AG10803 (cell line): ENCODE measurements at places on chromosomes 6 and 20.

DNA sequence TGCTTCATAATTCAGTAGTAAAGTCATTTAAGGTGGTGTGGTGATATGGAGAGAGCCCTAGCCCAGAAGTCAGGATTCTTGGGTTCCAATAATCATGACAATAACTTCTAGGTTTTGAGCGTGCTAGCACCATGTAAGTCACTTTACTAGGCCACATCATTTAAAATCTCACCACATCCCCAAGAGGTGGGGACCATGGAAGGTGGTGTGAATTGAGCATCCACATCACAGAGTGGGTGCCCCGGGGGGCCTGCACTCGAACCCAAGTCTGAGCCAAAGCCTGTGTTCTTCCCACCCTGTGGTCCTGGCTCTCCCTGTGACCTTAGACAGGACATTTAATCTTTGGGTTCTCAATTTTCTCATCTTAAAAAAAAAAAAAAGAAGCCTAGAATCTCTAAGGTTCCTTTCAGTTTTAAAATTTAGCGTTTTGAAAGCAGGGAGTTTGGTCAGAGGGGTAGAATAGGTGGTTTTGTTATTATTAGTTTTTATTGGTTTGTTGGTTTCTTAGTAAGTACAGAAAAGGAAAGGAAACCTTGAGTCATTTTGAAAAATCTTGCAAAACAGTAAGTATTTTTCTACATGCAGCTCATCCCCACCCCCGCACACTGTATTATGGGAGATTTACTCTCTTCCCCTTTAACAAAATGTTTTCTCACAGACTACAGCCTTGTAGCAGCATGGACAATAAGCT, 26.4 kb downstream of the ARMC2 start:
- peak; percentile 63 for DNase-seq

- peak; percentile 82 for DNase-seq
Observed at GRCh38 chr20:37226889-37227288, 34.7 kb downstream of the GHRH start.

GRCh38 chr6:123638865-123639264, 2.1 kb upstream of the TRDN start:
- no peak for DNase-seq

DNA sequence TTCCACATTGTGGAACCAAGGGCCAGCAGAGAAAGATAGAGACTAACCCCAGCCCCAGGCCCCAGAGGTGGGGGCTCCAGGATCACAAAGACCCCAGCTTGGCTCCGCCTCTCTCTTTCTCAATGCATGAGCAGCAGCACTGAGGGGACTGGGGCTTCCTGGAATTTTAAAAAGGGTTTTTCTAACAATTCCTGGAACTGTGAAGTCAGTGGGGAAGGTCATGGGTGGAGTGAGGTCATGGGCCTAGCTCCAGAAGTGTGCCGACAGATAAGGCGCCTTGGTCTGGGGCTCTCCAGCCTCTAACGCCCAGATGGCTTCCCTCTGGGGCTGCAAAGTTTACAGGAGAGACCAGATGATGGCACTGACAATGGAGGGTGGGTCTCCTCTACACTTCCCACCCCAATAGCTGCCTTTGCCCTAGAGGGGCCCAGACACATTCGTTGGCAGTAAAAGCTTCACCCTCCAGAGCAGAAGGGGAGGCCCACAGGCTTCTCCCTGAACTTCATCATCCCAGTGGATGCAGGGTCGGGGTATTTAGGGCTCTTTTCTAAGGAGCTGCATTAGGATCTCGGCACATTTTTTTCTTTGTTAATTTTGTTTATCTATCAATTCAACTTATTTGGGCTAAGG, 46.9 kb upstream of the CD93 start:
- DNase-seq = no peak

GRCh38 chr6:170285482-170285881, 5.4 kb downstream of the DLL1 start:
- DNase-seq = no peak

- no peak for DNase-seq
Observed at GRCh38 chr20:49310705-49311104, 32.8 kb upstream of the ZNFX1 start.

GRCh38 chr6:54103497-54103896, 7.7 kb upstream of the MLIP start:
- DNase-seq = no peak

DNA sequence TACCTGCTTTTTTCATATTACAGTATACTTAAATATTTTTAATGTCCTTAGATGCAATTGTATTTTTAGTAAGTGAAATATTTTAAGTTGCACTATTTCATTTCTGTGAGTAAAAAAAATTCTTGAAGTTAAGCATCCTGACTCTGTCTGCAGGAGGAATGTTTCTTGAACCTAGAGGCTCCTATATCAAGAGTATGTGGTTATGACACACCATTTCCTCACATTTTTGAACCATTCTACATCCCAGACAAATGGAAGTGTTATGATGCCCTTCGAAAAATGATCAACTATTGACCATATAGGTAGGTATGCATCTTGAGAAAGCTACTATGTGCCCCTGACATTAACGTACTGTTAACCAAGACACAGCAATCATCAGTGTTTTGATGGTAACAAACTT, 237.0 kb downstream of the BCKDHB start:
- DNase-seq = no peak

DNA sequence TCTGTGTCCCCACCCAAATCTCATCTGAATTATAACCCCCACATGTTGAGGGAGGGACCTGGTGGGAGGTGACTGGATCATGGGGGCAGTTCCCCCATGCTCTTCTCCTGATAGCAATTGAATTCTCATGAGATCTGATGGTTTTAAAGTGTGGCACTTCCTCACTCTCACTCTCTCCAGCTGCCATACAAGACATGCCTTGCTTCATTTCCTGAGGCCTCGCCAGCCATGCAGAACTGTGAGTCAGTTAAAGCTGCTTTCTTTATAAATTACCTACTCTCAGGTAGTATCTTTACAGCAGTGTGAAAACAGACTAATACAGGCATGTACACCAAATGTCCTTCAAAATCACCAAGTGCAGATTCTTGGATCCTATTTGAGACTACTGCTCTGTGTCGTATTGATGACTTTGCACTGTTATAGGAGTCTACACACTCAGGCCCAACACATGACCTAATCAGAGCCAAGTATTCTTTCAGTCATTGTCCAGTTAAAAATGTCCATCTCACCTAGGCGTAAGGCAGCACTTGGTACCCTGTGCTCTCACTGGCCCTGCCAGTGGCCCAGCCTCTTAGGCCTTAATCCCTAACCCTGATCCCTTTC, 52.8 kb upstream of the UST start:
- DNase-seq = no peak

- DNase-seq = peak; percentile 91
Observed at GRCh38 chr6:52877168-52877567, 32.3 kb downstream of the GSTA3 start.

- DNase-seq = no peak
Observed at GRCh38 chr6:27290065-27290849, 21.8 kb downstream of the POM121L2 start.

- DNase-seq = no peak
Observed at GRCh38 chr6:135117413-135117968, 62.9 kb upstream of the HBS1L start.

GRCh38 chr6:72952808-72953630, 272.3 kb downstream of the KHDC1L start:
- DNase-seq = no peak

DNA sequence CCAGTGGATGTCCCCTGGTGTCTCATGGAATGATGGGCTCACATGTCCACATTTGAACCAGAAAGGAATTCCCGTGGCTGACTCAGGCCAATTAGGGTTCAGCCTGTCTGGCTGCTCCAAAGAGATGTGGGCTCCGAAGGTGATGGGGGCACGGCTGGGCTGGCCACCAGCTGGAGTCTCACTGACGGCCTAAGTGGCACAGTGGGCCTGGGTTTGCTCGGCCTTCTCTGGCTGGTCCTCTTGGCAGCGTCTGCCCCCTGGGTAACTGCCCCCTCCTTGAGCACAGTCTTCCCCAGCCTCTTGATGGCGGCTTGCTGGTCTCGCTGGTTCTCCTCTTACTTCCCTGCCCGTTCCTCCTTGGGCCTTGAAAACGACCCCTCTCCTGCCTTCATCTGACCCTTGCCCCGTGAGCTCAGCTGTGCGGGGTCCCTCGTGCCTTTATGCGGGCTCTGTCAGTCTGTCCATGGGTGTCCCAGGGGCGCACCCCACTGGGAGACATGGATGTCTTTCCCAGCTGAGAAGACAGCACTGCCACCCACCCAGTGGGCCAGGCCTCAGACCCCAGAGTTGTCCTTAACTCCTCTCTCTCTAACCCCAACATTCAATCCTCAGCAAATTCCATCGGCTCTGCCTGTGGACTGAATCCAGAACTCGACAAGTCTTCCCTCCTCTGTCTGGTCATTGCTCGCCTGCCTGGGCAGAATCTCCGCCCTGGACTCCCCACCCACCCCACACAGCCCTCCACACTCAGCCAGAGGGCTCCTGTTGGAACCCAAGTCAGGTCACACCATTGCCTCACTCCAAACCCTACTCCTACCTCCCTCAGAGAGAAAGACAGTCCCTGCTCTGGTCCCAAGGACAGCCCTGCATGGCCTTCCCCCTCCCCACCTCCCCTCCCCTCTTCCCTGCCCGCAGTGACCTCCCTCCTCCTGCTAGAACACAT, 78.7 kb downstream of the CEBPB start:
- DNase-seq = no peak

DNA sequence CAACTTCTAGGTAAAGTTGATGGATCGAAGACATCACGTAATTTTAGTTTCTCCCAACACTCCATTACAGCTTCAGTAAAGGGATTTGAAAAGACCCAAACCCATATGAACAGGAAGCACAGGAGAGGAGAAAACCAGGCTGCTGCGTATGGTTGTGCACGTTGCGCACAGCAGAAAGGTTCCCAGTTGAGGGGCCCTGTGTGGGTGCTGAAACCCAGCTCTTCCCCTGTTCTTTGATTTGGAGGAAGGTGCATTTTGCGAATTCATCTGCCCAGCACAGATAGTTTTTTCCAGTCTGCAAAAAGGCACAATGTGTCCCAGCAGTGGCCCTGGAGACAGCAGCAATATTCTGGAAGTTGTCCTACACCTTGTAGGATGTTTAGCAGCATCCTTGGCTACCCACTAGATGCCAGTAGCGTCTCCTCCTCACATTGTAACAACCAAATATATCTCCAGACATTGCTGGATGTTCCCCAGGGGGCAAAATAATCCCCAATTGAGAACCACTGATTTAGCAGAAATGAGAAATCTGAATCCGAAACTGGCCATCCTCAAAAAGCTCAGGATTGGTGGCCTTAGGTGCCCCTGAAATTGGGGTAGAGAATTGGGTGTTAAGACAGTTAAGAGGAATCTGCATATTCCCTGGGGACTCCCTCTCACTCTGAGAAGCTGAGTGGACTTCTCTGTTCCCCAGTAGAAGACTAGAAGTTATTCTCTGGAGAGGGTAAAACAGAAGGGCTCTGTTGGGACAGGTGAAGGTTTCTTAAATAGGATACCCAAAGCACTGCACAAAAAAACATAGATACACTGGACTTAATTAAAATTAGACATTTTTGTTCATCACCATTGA, 12.2 kb downstream of the SUN5 start:
- no peak for DNase-seq

- DNase-seq = no peak
Observed at GRCh38 chr6:158778005-158778527, 41.1 kb downstream of the EZR start.

DNA sequence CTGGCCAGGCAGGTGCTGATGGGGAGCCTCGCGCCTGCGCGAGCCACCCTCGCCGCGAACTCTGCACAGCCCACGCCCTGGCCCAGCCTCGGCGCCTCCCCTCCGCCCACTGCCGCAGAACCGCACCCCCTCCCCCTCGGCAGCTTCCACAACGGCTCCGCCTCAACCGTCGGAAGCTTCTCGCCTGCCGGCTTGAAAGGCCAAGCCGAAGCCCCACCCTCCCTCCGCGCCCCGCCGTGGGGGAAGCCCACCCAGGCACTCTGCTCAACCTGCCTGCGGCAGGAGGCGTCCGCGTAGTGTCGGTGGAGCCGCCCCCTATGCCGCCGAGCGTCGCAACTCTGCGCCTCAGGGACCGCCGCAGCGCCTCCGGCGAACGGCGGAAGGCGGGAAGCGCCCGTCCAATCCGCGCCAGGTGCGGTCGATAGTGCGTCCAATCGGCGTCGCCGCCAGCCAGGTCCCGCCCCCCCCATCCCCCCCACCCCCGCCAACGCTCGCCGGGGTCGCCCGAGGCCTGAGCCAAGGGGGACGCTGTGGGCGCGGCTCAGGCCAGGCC, at the start of gene SYCP2:
TSS of gene SYCP2 (minus strand) at position 342 of the 553 bp plus-strand sequence. CDS start 11,224 bp downstream, outside the sequence.
- peak; percentile 36 for DNase-seq

DNA sequence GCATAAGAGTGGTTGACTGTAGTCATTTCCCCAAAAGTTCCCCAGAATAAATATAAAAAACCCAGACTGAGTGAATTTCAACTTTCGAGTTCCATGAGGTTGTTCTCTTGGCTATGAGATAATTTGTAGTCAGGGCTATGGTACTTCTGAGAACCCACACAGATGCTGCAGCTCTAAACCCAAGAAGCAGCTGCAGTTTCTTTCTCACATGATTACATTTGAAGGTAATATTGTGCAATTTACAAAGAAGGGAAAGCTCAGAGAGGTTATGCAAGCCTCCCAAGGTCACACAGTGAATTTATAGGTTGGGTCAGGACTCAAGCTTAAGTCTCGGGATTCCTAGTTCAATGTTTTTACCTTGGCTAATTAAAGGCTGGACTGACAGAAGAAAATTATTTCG, 29.7 kb upstream of the CD93 start:
- peak; percentile 32 for DNase-seq

DNA sequence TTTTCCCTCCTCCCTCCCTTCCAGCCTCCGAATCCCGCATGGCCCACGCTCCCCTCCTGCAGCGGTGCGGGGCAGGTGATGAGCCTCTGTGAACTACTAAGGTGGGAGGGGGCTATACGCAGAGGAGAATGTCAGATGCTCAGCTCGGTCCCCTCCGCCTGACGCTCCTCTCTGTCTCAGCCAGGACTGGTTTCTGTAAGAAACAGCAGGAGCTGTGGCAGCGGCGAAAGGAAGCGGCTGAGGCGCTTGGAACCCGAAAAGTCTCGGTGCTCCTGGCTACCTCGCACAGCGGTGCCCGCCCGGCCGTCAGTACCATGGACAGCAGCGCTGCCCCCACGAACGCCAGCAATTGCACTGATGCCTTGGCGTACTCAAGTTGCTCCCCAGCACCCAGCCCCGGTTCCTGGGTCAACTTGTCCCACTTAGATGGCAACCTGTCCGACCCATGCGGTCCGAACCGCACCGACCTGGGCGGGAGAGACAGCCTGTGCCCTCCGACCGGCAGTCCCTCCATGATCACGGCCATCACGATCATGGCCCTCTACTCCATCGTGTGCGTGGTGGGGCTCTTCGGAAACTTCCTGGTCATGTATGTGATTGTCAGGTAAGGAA, at the start of gene OPRM1:
TSS of gene OPRM1 (plus strand) at position 10 of the 612 bp plus-strand sequence. CDS start at position 315, 305 bp downstream.
- DNase-seq = no peak

- no peak for DNase-seq
Observed at GRCh38 chr6:146719387-146719786, 120.6 kb downstream of the ADGB start.
